ENCODE measurements at places on chromosomes 1 and 21. TPM values are rescaled to one million over a fixed set of nuclear protein-coding genes. Genes with fewer than 3 reads are reported as not detected.
A peak's percentile ranks its signal among the peaks of the same experiment; 100 is the strongest.

WNT4 gene
- not detected for total RNA-seq

TMEM81 gene
- total RNA-seq: 6.0 TPM

AMPD1 gene
- total RNA-seq: not detected

- DNase-seq: no peak
These were observed 421.5 kb downstream of the PTPRU start for GRCh38 chr1:29657816-29658215.

GRCh38 chr1:86701731-86702130 is 2.6 kb upstream of the SH3GLB1 start:
- DNase-seq: no peak

DNA sequence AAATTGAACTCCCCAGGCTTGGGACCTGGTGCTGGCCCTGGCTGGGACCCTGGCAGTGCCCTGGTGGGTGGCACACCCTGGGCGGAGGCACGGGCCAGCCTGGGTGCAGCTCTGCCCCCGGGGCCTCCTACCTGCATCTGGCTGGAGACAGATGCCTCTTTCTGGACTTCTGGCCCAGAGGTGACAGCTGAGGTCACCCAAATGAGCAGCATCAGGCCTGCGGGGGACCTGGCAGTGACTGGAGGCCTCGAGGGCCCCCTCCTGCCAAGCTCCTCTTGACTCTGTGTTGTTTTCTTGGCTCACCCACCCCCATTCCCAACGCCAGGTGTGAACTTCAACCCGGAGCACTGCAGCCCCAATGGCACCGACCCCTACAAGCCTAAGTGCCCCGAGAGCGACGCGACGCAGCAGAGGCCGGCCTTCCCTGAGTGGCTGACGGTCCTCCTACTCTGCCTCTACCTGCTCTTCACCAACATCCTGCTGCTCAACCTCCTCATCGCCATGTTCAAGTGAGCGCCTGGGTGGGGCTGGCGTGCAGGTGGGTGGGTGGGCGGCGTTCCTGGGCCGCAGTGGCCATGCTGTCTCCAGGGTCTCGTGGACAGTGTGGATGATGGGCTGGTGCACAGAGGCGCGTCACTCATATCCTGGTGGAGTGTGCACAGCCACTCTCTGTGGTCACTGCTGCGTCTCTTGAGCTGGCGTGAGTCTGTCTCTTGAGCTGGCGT is 41.6 kb upstream of the LRRC3 start:
- DNase-seq: peak; percentile 33

Measured in activated naive CD4-positive, alpha-beta T cell treated with anti-CD3 and anti-CD28 coated beads, Interleukin-2, amount 50 U/mL, for 72 hours (primary cell).